Ascending aorta (tissue), 2 donors: ENCODE measurements at places on chromosomes 13 and 19.

DNA sequence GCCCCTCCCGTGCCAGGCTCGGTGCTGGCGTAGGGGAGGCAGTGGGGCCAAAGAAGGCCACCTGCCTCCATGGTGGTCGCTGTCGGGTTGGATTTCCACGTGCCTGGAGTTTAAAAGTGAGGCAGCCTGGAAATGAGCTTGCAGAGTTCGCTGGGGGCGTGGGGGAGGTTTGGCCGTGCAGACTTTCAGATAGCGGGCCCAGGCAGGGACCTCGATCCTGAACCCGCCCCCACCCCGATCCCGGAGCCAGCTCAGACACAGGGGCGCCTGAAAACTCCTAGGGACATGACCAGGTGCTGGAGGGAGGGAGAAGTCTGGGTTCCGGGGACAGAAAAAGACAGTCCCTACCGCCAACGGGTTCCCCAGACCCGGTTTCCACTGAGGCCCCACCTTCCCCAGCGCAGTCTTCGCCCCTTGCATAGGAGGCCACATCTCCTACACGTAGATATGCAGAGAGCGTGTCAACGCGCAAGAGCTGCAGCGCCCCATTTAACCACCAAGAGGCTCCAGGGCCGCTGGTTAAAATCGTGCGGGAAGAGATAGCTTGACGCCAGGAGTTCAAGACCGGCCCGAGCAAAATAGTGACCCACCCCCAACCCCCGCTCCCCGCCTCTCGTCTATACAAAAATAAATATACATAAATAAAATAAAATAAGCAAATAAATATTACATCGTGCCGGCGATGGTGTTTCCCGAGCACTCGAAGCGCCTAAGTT is 8.5 kb downstream of the CCDC8 start:
- no peak for DNase-seq

- DNase-seq: no peak
These were observed 128.8 kb downstream of the ZDHHC20 start for GRCh38 chr13:21330126-21330861.

DNA sequence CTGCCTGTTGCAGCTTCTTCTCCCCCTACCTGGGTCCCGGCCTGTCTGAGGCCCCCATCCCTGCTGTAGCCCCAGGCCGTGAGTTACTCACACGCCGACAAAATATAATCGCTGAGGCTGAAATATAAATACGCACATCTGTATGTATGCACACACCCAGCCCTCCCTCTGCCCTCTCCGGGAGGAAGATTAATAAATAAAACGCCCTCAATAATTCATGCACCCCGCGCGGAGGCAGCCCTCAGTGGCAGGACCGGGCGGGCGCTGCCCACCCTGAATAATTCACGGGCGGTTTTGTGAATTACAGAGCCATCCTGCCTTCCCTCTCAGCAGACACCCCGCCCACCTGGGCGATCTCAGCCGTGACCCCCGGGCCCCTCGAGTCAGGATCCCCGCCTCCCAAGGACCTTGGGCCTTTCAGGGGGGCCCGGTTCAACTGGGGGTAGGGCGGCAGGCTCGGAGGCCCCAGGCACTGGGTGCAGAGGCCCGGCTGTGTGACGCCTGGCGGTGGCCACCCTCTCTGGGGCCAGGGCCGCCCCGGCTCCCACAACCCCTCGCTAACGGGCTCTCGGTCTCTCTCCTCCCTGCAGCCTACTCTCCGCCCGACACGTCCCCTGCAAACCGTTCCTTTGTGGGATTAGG is 24.2 kb downstream of the SMIM24 start:
- no peak for DNase-seq

- no peak for DNase-seq
These were observed 282.9 kb downstream of the TSHZ3 start for GRCh38 chr19:31066385-31066784.

DNA sequence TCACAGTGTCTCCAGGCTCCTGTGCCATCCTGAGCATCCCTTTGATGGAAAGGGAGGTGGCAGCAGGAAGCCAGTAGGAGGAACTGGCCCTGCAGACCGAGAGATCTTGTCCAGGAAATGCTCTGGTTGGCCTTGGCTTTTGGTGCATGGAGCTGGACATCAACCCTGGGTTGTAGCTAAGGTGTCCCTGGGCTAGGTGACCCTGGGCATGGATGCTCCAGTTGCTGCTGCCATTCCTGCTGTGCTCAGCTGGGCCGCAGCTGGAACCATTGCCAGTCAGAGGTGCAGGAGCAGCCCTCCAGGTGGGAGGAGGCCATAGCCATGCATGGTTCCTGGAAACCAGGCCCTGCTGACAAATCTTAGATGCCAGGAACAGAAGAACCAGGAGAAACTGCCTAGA is 67.5 kb downstream of the ZNF98 start:
- no peak for DNase-seq

DNA sequence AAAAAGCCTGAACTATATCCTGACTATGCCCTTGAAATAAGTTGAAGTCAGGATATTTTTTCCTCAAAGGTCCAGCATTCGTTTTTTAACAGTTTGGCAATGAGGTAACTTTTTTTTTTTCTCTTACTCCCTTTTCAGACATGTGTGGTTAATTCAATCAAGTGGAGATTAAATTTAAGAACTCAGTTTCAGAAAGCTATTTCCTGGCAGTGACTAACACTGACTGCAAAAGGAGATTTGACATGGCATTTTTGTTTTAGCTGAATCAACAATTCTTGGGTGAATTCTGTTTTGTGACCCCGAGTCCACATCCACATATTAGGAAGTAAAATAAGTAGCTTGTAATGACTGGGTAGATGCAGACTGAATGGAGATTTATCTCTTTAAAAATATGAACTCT is 716.4 kb downstream of the PCDH9 start:
- no peak for DNase-seq

- DNase-seq: no peak
These were observed 300.1 kb downstream of the COG6 start for GRCh38 chr13:39955560-39955959.

DNA sequence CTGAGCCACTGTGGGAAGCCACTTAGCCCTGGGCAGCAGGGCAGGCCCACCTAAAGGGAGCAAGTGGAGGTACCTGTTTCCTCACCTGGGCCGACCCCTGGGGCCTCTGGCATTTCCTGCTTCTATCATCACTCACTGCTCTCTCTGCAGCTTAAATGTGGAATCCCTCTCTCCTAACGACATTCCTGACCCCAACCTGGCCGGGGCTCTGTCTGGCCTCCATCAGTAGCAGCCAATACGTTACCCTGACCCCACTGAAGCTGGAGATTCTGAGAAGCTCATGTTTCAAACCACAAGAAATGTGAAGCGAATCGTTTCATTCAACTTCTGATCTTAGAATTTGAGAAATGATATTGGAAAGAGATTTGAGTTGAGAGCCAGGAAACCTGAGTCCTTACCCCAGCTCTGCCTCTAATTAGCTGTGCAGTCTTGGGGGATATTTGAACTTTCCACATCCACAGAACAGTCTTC is 39.9 kb downstream of the DOCK9 start:
- no peak for DNase-seq

DNA sequence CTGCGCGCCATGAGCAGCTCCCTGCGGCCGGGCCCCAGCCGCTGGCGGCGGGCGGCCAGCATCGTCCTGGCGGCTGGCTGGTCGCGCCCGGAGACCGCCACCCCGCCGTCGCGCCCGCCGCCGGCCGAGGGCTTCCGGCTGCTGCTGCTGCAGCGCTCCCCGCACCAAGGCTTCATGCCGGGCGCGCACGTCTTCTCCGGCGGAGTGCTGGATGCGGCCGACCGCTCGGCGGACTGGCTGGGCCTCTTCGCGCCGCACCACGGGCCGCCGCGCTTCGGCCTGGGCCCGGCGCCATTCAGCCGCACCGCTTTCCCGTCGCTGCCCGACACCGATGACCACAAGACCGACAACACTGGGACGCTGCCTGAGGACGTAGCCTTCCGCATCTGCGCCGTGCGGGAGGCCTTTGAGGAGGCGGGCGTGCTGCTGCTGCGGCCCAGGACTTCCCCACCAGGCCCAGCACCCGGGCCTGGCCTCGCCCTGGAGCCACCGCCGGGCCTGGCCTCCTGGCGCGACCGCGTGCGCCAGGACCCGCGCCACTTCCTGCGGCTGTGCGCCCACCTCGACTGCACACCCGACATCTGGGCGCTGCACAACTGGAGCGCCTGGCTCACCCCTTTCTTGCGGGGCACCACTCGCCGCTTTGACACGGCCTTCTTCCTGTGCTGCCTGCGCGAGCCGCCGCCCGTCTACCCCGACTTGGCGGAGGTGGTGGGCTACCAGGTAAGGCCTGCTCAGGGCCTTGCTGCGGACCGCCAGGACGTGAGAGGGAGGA is 518 bp downstream of the NUDT19 start:
- no peak for DNase-seq

DNA sequence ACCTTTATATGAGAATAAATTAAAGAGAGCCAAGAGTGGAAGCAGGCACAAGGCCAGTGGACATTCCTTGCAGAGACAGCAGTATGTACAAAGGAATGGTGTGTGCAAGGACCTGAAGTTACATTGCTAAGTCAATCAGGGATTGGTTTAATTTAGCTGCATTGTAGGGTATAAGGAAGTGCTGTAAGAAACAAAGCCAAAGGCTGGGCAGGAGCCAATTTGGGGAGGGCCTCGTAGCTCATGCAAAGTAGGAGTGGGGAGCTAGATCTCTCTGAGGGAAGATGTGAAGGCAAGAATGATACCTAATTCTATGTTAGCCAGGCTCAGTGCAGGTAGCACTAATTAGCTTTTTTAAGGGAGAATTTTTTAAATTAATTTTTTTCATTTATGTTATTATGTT is 76.7 kb downstream of the SLAIN1 start:
- no peak for DNase-seq

DNA sequence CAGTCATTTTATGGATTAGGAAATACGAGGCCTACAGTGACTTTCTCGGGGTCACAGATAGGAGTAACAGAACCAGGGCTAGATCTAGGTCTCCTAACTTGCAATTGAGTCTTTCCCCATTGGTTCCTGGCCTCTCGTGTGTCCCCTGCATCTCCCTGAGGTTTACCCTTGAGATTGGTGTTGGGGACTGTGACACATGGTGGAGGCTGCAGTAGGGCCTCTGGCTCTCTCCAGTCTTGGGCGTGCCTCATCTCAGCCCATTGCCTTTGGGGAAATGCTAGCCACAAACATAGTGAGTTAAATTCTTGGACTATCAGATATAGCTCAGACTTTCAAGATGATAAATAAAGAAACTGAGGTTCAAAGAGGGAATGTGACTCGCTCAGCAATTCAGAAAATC is 212.1 kb downstream of the KCNRG start:
- DNase-seq: no peak

DNA sequence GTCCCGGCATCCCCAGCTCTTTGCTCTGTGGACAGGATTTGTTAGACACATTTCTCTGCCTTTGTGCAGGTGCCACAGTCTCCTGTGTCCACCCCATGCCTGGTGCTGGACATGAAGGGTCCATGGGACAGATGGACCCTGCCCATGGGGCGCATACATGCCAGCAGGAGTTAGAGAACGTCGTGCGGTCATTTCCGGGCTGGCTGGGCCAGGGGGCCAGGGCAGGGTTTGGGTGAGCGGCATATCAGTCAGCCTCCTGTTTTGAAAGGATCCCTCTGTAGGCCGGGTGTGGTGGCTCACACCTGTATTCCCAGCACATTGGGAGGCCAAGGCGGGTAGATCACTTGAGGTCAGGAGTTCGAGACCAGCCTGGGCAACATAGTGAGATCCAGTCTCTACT is 11.0 kb downstream of the KLHL26 start:
- no peak for DNase-seq

DNA sequence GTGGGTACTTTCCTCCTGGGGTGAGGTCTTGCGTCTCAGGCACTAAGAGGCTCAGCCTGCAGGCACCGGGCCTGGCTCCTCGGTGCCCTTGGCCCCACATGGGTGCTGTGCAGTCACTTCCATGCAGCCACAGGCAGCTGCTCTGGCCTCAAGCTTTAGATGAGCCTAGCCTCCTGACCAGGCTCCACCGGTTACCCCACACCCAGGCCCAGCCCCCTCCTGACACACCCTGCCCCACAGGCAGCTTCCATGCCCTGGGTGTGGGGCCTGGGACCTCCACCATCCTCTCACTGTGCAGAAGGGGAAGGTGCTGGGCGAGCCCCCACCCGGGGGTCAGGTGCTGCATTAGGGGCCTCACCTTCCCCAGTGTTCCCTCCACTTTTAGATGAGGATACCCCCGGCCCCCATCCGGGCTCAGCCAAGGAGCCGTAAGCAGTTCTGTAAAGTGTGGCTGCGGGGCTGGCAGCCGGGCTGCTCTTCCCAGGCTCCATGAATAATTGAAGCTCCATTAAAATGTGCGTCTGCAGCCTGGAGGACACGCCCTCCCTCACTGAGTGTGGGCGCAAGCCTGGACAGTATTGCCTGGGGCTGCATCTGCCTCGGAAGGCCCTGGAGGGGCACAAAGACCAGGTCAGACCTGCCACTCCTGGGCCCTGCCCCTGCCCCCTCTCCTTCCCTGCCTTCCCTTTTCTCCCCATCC is 72.5 kb upstream of the KCTD15 start:
- no peak for DNase-seq

DNA sequence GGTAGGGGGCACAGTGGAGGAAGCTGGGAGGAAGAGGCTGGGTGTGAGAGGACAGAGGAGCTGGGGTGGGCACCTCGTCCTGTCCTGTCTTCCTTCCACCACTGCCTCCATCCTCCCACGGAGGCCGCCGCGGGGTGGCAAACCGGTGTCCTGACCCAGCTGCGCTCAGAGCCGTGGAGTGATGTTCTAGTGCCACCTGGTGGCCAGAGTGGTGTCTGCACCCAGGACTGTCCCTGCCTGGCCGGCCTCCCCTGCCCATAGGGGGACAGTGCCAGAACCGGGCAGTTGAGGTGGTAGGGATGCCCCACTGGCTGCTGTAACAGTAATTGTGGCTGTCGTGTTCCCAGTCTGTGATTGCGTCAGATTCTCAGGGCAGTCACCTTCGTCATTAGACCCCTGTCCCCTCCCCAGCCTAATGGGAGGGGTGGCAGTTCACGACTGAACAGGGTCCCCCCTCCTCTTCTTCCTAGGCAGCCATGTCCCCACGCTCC is 11.1 kb upstream of the ARRDC2 start:
- peak; percentile 93 for DNase-seq

DNA sequence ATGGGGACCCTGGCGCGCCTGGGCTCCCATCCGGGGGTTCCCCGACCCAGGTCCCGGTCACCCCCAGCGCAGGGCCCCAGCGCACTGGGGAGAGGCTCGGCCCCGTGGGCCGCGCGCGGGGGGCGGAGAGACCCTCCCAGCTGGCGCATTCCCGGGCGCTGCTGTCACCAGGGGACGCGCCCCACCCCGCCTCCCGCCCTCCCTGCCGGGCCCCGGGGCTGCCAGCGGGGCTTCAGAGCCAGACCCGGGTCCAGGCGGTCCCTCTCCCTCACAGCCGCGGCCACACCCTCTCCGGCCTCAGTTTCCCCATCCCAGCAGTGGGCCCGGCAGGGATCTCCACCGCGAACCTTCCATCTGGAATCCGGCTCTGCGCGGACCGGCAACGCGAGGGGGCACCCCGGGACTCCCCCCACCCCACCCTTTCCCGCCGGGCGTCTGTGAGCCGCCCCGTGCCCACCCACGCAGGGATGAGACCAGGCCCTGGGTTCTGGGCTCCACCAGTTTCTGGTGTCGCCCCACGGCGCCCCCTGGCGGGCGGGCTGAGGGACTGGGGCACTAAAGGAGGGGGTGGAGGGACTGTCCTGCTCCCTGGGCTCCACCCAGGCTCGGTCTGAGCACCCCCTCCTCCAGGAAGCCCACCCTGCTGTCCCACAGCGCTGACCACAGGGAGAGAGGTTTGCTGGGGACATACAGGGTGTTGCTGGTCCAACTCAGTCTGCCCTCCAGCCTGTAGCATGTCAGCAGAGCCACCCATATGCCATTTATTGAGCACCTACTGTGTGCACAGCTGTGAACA is 878 bp upstream of the ADAMTSL5 start:
- DNase-seq: no peak
